Activated effector memory CD4-positive, alpha-beta T cell treated with Interleukin-2 at 50 U/mL for 16 hours (primary cell): ENCODE measurements at places on chromosomes 16 and 17.

DNA sequence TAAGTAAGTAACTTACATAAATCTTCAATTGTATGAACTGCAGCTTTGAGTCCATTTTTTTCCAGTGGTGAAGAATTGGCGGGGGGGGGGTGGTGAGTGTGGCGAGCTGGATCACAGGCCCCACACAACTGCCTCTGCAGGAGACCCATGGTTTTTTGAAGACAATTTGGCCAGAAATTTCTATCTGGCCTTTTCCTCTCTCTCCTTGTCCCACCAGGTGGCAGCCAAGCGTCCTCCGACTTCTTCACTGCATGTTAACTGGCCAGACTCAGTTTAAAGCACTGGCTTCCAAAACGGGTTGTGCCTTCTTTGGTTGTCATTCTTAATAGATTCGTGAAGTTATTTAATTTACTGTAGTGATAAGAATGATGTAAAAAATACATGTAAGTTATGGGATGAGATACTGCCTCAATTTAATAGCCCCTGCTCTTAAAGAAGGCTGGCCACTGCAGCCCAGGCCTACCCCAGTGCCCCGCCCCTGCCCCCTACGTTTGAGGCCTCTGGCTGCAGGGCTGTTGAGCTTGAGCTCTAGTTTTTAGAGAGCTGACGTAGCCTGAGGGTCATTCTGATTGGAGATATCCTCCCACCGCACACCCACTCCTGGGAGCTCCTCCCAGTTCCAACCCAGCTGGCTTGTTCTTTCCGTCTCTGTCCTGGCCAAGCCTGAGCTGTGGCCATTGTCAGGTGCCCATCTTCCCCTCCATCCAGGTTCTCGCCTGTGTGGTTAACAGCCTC lies 36.4 kb downstream of the AKAP1 start:
- no peak for DNase-seq

GRCh38 chr16:73016488-73016830 lies 31.5 kb downstream of the ZFHX3 start:
- DNase-seq: no peak

DNA sequence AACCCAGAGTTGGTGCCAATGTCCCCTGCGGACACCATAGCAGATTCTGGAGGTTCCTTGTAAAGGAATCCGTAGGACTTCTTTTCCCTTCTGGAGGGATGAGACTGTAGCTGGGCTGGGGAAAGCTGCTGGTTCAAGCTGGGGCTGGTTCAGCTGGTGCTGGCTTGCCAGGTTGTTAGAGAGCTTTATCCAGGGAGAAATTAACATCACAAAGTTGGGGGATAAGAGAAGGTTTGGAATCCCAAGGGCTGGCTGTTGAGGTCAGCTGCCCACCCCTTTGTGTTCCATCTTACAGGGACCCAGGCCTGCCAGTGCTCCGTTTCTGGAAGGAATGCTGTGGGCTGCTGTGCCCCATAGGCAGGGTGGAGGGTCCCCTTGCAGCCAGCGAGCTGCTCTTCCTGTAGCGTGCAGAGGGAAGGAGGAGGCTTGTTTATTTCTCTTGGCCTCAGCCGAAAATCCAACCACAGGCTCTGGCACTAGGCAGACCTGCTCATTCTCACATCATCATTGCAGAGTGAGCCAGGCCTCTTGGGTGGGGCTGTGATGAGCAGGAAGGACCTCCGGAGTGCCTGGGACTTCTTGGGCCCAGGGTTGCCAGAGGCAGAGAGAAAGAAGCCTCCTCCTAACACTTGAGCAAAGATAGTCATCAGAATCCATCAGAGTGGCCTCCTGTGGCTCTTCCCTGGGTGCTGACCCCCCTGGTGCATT lies 251.1 kb downstream of the SEC14L1 start:
- DNase-seq: peak; percentile 71

- DNase-seq: no peak
These were observed 25.8 kb downstream of the CRISPLD2 start for GRCh38 chr16:84845496-84846002.

GRCh38 chr16:68985855-68986254 lies 119.6 kb upstream of the HAS3 start:
- no peak for DNase-seq

DNA sequence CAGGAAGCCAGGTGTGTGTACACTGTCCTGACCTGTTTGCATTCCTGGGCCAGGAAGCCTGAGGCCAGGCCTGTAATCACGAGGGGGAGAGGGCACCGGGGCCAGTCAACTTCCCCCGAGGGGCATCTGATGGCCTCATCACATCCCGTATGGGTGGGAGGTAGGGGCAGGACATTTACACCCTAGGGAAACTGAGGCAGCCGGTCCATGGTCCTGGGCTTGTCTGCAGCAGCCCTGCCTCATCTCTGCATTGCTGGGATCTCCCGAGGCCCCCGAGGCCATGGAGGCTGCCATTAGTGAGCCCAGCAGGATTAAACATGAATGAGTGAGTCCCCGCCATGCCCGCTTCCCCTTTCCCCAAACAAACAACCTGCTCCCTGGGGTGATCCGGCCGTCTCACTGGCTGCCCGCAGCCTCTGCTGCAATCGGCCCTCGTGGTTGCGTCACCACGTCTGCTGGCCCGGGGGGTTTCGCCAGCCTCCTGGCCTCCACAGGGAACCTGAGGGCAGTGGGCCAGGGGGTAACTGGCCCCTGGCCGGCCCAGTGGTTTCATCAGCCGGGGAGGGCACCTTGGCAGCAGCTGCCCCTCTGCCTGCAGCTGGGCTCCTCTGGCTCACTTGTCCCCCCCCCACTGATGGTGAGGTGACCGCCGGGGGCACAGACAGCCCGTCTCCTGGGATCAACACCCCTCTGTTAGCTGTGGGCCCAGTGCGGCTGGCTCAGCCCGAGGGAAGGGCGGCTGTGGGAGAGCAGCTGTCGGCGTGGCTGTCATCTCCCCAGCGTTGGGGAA lies 88.3 kb upstream of the GSE1 start:
- DNase-seq: no peak
